Hepatocyte (in vitro differentiated cells): ENCODE measurements at places on chromosomes 7 and 10.

GRCh38 chr10:116925056-116925455 lies 75.8 kb downstream of the ENO4 start:
- no peak for DNase-seq

GRCh38 chr10:96655461-96656197 lies 64.7 kb downstream of the PIK3AP1 start:
- DNase-seq = no peak

DNA sequence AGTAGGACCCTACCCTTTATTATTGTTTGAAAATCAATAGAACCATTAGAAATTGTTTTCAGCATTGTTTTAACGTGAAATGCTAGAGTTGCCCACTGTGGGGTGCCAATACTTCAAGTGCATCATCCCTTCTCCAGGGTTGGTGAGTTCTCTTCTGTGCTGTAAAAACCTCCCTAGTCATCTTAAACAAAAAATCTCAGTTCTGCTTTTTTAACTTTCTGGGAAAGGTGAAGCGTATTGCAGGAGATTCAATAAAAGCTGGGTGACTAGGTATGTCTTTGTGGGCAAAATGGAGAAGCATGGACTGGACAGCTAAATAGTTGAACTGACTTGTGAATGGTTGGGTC lies 699.1 kb downstream of the SUGCT start:
- DNase-seq = no peak

- DNase-seq = peak; percentile 25
These were observed 43.5 kb downstream of the TLL2 start for GRCh38 chr10:96470116-96470743.

DNA sequence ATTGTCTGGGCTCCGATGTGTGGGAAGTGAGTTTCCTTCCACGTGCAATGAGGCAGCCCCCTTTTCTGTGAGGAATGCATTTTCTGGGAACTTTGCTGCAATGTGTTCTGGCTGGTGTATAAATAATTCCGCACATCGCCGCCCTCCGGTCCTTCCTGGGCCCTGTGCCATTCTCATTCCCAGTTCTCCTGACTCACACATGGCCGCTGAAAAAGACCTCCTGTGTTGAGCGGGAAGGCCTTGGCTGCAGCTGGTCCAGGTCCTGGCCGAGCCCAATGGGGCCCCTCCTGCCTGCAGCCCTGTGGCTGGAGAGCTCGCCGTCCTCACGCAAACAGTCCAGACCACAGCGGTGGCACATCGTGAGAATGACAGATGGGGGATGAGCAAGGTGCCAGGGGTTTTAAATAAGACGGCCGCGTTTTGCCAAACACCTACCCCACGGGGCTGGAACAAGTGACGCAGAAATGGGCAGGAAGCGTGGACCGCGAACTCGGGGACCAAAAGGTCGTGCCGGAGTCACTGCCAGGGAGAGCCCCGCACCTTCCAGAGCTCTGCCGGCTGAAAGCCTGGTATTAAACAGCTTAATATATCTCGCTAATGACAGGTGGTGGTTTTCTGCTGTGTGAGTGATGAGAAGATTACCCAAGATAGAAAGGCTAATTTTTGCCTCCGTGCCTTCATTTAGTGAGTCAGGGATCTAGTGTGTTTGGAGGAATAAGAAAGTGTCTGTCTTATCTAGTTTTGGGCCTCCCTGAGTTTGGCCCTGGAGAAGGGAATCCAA lies 37.0 kb downstream of the FAM20C start:
- peak; percentile 66 for DNase-seq

DNA sequence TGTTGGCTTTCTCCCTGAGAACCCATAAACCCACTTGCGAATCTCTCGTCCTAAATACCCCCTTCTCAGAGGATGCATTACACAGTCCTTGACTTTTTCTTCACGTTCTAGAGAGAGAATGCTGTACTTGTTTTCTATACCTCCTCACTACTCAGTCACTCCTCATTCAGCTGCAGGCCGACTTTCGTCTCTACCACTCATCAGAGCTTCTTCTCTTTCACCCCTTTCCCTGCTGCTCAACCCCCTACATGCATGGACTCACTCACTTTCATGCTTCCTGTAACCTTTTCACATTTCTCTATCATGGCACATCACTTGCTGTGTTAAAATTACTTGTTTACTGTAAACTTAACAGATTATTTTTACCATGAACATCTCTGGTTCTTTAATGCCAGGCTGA lies 19.8 kb downstream of the MDFIC start:
- DNase-seq = no peak

DNA sequence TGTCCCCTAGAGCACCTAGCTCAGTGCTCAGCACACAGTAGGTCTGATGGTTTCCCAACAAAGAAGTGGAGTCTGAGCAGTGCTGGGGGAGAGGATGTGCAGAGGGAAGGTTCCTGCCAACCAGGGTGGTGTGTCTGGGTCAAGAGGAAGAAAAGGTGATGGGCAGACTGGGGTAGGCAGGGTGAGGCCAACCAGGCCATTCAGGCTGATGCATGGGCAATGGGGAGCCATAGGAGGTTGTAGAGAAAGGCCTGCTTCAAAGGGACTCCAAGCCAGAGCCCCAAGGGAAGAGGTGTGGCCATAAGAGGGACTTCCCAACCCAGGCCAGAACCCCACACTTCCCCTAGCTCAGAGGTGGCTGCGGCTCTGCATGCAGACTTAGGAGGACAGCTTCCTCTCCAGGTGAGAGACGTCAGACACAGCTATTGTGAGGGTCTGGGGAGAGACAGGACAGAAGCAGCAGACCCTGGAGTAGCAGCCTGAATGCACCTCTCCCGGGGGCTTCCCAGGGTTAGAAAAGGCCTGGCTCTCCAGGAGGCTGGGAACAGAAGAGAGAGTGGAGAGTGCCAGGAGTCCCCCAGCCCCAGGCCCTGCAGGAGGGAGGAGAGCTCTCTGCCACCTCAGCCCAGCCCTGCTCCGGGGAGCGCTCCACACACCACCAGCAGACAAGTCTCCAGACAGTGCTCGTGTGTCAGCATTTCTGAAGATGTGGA lies 87.4 kb upstream of the ZMIZ1 start:
- no peak for DNase-seq

- DNase-seq = no peak
These were observed 1344.3 kb upstream of the LRRTM3 start for GRCh38 chr10:65581426-65582026.

DNA sequence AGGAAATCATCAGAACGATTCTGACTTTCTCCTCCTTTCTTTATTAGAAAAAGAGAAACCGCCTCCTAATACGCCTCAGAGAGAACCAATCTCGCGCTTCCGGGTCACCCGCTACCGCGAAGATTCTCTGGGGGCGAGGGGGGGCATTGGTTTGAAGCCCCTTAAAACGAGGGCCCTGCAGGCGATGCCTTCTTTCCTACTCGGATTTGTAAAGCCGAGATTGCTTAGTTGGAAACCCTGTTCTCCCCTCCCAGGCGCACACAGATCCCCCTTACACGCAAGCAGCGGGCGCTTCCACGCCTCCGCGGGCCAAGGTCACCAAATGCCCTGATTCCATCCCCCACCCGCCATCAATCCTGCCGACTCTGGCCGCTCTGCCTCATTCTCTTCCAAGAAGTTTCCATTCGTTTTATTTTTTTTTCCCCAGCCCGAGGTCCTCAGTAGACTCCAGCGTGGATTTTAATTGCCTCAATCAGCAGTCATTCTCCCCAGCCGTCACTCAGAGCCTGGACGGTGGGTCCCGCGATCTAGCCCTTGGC lies 1.1 kb upstream of the GAD2 start:
- peak; percentile 6 for DNase-seq

GRCh38 chr10:47336387-47337134 lies 11.6 kb upstream of the RBP3 start:
- DNase-seq = no peak

DNA sequence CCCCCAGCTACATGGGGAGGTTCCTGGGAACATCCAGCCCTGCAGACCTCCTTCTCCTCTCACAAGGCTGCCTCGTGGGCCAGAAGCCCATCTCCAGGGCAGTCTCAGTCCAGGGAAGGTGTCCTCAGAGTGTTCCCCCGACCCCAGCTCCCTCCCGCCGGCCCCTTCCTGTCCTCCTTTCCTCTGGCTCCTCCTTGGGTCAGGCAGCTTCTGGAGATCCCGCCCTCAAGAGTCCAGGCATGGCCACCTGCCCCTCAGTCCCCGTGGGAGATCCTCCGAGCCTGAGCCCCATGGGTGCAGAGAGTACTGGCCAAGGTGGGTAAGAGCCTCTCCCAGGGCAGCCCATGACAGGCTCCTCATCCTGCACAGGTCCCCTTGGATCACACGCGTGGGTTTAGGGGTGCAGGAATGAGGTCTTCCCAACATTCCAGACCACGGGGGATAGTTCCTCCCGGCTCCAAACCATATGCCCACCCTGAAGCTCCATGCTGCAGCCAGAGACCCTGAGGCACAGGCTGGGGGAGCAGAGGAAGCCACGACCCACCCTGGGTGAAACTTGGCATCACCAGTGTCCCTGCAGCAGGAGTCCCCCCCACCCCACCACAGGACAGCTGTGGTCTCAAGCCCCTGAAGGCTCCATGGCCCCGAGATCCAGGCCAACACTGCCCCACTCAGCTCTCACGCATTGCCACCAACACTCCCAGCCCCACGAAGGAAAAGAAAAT lies 65.5 kb downstream of the OAT start:
- DNase-seq = no peak

DNA sequence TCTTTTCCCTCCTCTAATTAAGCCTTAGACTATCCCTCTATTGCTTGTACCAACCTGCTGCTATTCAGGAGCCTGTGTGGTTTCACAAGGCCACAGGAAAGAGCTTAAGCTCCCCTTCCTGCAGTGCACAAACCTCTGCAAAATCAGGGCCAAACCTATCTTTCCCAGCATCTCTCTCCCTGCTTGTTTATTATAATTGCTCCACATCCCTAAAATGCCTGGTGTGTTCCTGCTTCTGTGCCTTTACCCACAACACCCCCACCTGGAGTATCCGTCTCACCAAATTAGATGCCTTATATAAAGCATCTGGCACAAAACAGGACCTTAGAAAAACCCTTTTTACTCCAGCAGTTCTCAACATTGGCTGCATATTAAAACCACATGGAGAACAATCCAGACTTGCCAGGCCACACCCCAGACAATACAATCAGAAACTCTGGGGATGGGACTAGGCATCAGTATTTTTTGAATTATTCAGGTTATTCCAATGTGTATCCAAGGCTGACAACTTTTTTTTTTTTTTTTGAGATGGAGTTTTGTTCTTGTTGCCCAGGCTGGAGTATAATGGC lies 16.7 kb downstream of the SEC31B start:
- DNase-seq = no peak

DNA sequence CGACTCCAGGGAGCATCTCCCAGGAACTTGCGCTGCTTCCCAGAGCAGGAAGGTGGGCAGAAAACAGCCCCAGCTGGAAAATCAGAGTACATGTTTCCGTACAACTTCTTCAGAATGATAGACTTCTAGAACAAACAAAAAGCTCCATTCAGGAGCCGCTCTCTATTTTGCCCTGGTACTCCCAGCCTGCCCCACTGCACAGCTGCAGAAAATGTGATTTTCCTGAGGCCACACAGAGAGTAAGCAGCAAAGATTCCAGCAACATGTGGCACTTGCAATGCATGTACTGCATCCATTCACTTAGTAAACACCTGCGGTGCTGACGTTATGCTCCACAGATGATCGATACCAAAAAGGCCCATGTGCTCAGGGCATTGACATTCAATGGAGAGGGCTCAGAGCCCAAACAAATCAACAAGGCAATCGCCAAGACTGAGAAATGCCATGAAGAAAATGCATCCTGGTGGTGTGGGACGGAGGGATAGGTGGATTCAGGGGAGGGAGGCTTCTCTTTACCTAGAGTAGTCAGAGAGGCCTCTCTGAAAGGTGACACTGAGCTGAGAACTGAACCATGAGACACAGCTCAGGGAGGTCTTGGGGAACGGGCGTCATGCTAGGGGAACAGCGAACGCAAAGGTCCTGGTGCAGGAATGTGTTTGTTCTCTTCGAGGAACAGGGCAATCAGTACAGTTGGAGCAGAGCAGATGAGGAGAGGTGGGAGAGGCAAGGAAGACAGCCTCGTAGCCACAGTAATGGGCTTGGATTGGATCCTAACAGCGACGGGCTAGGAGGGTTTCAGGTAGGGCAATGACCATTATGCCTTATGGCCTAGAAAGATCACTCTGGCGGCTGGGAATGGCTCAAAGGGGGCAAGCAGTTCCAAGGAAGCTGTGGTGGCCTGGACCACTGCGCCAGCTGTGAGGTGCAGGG lies 35.3 kb upstream of the DUSP5 start:
- no peak for DNase-seq

GRCh38 chr7:132239422-132239994 lies 336.8 kb downstream of the PLXNA4 start:
- DNase-seq = no peak

DNA sequence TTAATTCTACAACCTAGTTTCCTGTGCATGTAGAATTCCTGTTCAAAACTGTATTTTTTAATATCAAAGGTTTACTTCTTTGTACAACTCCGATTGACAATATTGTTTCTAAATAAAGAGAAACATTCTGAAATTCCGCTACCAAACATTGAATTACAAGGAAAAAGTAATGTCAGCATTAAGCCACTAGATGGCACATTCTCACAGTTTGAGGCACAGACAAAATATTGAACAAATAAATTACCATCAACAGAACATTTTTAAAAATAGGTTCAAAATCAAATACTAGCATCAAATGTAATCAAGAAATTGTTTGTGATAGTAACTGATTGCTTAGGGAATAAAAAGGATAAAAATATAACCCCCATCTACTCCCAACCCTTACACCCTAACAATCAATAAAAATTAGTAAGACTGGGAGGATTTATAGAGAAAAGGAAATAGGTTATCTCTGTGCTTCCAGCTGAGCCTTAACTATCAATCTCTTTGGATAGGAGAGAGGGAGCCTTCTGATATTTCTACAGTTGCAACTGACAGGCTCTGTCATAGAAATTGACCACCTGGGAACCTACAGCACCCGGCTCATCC lies 86.6 kb upstream of the C7orf33 start:
- peak; percentile 42 for DNase-seq

DNA sequence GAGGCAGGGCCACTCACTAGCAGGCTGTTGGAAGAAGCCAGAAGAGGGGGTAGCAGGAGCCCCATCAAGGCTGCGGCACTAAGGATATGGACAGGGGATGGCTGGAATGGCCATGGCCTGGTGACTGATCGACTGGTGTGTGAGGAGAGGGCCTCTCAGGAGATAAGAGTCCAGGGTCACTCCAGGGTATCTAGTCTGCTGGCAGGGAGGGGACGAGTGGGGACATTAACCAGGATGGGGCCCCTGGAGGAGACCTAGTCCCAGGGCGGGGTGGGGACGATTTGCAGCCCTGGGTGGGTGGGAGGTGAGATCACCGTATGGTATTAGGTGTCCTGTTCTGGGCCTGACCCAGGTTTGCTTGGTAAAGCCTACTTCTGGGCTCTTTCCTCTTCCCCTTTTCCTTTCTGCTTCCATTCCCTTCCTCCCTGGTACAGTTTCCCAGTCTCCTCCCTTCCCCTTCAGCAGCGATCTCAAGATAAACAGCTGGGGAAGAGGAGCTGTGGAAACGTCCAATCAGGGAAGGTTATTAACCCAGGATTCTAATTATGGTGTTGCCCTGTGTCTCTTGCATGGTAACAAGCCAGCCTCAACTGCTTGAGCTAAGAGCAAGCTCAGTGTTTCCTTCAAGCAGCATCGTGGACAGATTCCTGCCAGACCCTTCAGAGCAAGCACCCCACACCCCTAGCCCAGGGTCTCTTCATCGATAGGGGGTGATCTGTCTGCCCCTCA lies 233.2 kb downstream of the RPS24 start:
- no peak for DNase-seq

GRCh38 chr7:17696422-17696821 lies 243.9 kb downstream of the SNX13 start:
- DNase-seq = peak; percentile 56
